ENCODE measurements at places on chromosomes 4 and X.

DNA sequence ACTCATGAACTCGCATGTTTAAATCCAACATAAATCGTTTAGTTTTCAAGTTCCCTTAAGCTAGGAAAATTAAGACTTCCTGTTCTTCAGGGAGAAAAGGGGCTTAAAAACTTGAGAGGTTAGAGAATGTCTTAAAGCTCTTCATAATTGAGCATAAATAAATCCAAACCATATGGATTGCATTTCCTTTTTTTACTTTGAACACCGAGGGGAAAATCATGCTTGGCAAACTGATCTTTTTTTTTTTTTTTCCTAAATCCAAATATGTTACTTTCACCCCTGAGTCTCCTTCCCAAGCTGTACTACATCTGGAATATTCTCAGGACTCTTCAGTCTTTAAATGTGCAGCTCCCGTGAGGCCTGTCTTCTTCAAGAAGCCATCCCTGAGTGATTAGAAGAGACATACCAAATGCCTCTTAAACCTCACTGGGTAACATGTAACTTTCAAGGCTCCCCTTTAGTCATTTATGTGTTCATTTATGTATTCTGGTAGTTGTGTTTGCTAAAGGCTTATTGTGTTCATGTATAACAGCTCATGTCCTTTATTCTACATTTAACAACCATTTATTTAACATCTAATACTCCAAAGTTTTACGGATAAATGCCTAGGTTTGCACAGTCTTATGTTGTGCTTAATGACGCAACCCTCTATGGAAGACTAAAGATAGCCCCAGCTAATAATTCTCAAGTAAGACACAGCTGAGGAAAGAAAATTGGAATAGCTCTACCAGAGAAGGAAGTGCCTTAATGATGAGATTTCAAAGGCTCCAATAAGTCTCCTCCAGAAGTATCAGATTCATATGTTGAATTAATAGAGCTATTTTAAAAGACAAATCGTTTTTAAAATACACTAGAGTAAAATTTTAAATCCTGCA is 107.0 kb downstream of the AGTR2 start:
- DNase-seq = no peak

DNA sequence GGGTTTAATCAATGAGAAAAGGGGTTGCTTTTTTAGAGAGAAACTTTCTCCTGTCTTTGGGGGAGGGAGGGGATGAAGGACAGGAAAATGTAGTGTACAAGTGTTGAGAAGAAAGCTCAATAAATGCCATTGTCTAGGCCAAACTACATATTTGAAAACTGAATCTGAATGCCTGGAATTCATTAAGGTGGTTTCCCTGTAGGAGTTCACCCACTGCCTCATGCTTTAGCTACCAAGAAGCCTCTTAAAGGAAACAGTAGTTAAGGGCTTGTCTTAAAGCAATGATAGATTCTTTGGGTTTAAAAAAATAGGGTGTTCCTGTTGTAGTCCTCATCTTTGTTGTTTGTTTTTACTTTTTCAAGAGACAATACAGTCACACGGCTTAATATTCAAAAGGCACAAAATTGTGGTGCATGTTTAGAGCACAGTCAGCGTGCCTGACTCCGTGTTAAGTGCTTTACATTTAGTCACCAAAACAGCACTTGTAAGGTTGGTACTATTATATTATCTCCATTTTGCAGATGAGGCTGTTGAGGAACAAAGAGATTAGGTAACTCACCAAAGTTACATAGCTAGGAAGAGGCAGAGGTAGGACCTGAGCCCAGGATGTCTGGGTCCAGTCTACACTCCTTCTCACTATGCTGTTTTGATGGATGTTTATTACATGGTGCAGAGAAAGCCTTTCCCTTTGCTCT is 46.0 kb downstream of the FNIP2 start:
- no peak for DNase-seq

GRCh38 chr4:180203349-180203748 is 2039.9 kb upstream of the TENM3 start:
- DNase-seq = no peak

DNA sequence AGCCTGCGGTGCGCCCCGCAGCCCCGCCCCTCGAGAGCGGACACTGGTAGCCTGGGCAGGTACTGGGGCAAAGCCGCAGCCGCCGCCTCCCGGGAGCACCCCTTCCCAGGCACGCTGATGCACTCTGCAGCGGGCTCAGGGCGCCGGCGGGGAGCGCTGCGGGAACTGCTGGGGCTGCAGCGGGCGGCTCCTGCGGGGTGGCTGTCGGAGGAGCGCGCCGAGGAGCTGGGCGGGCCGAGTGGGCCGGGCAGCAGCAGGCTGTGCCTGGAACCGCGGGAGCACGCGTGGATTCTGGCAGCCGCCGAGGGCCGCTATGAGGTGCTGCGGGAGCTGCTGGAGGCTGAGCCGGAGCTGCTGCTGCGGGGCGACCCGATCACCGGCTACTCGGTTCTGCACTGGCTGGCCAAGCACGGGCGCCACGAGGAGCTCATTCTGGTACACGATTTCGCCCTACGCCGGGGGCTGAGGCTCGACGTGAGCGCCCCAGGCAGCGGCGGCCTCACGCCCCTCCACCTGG is 401 bp downstream of the SOWAHD start:
- peak; percentile 5 for DNase-seq

DNA sequence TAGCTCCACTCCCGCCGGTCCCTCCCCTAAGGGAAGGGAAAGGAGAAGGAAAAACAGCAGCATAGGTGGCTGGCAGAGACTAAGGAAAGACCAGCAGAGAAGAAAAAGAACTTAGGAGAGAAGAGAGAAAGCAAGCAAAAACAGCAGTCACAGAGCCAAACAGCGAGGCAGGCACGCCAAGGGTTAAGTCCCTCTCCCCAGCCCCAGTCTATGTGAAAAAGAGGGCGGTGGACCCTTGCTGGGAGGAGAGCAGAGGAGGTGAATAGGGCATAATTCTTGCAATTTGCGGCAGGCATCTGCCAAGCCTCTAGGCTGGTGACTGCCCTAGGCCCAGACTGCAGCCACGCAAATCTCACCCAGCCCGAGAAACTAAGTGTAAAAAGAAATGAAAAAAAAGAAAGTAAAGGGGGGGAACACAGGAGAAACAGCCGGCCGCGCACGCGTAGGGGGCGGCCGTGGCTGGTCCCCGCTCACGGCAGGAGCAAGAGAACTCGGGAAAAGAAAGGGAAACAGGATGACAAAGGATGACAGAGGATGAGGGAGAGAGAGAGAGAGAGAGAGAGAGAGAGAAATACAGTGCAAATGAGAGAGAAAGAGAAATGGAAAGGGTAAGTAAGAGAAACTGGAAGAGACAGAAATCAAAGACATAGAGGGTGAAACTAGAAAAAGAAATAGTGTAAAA is 48.6 kb downstream of the MAGEA9 start:
- peak; percentile 9 for DNase-seq

DNA sequence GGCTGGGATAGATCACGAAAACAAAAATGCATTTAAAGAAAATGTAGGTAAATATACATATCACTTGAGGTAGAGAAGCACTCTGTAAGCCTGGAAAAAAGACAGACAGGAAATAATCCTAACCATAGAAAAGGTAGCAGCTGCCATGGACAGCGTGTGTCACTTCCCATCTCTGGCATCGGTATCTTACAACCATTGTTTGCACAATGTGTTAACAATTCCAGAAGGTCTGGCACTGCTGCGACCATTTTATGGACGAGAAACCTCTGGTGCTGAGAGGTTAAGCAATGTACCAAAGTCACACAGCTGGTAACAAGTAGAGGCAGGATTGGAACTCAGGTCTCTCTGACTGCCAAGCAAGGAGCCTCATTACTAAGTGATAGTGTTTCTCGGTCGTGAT is 1.7 kb upstream of the MTNR1A start:
- no peak for DNase-seq

GRCh38 chr4:16269240-16269639 is 43.0 kb upstream of the TAPT1 start:
- no peak for DNase-seq

GRCh38 chr4:81675791-81676393 is 204.2 kb upstream of the RASGEF1B start:
- no peak for DNase-seq

DNA sequence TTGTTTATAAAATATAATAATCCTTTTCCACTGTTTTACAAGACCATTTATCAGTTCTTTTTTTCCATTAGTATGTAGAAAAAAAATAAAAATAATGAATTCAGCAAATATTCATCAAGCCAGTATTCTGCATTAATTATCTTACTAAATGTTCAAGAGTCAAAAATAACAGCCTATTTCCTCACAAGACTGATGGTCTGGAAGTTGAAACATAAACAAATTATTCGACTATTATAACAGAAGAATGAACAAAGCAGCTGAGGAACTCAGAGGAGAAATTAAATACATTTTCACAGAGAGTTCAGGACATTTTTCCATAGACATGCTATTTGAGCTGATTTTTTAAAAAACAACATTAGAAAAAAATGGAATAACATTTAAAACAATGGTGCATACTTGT is 2594.8 kb downstream of the ARAP2 start:
- DNase-seq = no peak

DNA sequence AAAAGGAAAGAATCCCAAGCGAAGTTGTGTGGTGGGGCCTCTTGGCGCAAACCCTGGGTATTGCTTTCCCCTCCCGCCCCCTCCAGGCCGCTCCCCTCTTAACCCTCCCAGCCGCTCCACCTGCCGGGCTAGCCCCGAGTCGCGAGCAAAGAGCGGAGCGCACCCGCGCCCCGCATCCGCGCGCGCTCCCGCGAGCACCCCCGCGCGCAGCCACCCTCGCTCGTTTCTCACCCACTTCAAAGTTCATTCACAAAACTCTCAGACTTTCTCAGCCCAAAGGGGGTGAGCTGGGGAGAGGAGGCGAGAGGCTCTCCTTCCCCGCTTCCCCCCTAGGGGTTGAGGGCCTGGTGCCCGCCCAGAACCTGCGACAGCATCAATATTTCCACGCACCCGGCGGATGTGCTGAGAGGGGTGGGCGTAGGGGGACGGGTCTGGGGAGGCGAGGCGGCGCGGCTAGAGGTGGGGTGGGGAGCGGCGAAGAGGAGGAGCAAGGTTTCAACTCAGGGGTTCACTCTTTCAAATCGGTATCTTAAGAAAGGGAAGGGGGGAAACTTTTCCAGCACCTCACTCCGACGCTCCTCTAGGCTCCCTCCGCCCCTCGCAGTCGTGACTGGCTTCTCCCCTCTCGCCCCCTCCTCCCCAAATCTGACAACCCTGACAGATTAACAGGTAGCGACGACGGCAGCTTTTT is 1.8 kb downstream of the MAML3 start:
- DNase-seq = peak; percentile 66

GRCh38 chr4:107718351-107718965 is 1.6 kb downstream of the PAPSS1 start:
- no peak for DNase-seq

GRCh38 chr4:2799971-2800690 is 7.2 kb downstream of the SH3BP2 start:
- DNase-seq = no peak

GRCh38 chr4:44446191-44446590 is 2.4 kb downstream of the KCTD8 start:
- DNase-seq = no peak

GRCh38 chr4:14362385-14362784 is 639.9 kb upstream of the CPEB2 start:
- DNase-seq = no peak

DNA sequence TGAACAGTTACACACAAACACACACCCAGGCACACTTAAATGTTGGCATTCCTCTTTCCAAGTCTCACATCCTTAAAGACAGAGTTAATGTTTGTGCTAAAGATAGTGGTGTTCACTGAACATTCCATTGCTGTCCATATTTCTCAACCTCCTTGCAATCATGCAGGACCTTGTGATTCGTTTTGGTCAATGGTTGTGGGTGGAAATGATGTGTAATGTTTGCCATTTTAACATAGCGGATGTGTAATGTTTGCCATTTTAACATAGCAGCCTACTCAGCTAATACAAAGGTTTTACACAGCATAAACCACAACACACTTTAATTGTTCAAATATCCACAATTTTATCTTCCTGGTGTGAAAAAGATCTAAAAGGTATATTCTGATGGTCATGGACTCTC is 93.9 kb downstream of the CEP44 start:
- DNase-seq = no peak

DNA sequence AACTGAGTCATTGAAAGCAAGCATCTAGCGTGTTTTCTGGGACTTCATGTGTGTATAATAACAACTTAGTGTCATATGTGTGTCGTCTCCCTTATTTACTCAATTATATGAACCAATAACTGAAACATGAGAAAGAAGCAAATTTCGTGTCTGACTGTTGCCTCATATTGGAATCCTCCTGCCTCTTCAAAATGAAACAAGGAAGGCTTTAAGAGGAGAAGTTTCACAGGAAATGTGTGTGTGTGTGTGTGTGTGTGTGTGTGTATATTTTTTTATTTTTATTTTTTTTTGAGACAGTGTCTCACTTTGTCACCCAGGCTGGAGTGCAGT is 145.8 kb upstream of the SFRP2 start:
- DNase-seq = no peak

DNA sequence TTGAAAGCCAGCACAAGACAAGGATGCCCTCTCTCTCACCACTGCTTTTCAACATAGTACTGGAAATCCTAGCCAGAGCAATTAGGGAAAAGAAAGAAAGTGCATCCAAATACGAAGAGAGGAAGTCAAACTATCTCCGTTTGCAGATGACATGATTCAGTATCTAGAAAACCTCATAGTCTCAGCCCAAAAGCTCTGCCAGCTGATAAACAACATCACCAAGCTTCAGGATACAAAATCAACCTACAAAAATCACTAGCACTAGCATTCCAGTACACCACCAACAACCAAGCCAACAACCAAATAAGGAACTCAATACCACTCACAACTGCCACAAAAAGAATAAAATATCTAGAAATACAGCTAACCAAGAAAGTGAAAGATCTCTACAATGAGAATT is 38.6 kb downstream of the COX7B2 start:
- no peak for DNase-seq

GRCh38 chrX:53000447-53001135 is 42.3 kb upstream of the FAM156A start:
- no peak for DNase-seq

GRCh38 chr4:61068745-61069144 is 131.4 kb upstream of the ADGRL3 start:
- no peak for DNase-seq

DNA sequence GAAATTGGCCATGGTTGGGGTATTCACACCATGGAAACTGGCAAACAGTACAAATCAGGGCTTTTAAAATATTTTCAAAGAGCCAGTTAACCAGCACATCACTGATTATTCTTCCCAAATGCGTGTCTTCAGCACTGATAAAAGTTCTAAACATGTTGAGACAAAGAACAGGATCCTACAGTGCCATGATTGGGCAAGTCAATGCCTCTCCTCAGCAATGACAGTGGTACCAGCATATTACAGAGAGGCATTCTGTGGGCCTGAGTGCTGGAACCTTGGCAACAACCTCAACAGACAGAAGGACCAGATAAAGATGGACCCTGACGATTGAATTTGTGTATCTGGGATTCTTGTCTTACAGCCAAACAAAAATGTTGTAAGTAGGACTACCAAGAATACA is 108.9 kb downstream of the EFHC2 start:
- no peak for DNase-seq

- DNase-seq = no peak
These were observed 315.2 kb downstream of the GRID2 start for GRCh38 chr4:92618968-92619367.

DNA sequence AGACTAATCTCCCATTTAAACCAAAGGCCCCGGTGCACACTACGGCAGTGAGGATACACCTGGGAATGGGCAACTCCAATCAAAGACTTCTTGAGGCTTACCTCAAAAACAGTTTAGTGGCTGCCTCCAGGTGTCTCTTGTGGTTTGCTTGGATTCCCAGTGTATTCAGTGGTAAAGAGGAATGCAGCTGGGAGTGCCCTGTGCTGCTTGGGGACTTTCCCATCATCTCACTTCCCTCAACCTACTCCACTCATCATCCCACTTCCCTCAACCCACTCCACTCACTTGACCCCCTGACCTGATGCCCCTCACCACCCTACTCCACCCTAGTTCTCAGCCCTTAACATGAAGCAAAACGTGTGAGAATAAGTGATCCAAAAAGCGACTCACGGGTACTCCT is 177.3 kb upstream of the ETNPPL start:
- no peak for DNase-seq

Data from stimulated activated CD8-positive, alpha-beta memory T cell treated with anti-CD3 and anti-CD28 coated beads, Interleukin-4, amount 100 ng/mL, for 24 hours (primary cell).